Left ventricle myocardium inferior (tissue), 1 donor: ENCODE measurements at places on chromosomes 16 and 17.

GRCh38 chr17:82929676-82930042 is 89.8 kb upstream of the ZNF750 start:
- DNase-seq = peak; percentile 9

DNA sequence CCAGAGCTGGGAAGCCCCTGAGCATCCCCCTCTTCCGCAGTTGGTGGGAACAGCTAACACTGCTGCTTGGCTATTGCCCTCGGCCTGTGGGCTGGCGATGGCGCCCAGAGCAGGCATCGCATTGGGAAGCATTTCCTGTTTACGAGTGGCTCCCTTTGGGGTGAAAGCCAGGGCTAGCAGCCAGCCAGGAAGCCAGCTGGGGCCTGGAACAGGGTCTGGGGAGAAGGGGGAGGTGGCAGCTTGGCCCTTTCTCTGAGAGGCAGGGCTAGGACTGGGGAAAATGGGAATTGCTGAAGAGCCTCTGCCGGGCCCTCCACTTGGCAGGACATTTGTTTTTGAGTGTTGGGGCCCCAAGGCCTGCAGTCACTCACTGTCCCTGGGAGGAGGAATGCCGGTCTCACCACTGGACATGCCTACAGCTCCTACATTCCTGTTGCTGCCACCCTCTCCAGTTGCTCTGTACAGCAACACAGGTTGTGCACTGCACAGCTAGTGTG is 2.4 kb upstream of the MTSS2 start:
- DNase-seq = peak; percentile 70

- DNase-seq = no peak
Measured at GRCh38 chr17:78995022-78995760, 14.4 kb downstream of the CANT1 start.

GRCh38 chr17:79842656-79843473 is 3.6 kb upstream of the CBX4 start:
- no peak for DNase-seq

DNA sequence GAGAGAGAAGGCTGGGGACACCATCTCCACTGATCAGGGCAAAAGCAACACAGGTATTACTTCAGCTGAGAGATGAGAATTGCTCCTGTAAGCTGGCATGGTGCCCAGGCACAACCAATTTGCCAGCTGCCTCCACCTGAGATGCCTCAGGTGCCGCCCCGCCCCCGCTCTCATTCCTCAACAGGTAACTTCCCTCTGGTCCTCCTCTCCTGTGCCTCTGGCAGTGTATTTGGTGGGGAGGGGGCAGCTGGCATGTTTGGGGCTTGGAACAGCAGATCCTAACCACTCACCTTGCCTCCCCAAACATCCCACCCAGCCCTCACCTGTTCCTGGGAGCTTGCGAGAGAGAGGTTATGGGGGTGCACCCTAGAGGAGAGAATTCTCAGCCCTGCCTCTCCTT is 2.9 kb upstream of the SRCIN1 start:
- no peak for DNase-seq

- DNase-seq = no peak
Measured at GRCh38 chr17:60602385-60602742, 2.4 kb downstream of the PPM1D start.

DNA sequence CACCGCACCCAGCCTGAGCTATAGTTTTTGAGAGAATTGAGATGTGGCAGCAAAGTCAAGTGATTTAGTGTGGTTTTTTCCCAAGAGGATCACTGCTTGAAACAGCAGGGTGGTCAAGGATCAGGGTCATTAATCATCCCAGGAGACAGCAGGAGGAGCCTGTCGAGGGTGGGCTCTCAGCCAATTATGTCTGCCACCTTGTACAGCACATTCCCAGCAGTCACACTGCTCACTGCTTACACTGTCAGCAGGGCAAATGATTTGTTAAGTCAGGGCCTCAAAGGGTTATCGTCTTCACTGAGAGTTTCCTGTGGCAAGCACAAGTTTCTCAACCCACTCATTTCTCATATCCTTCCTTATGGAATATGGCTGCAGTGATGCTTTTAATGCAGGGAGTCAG is 13.2 kb downstream of the B3GNT9 start:
- no peak for DNase-seq

- DNase-seq = peak; percentile 69
Measured at GRCh38 chr17:76492989-76493501, 8.2 kb downstream of the RHBDF2 start.

DNA sequence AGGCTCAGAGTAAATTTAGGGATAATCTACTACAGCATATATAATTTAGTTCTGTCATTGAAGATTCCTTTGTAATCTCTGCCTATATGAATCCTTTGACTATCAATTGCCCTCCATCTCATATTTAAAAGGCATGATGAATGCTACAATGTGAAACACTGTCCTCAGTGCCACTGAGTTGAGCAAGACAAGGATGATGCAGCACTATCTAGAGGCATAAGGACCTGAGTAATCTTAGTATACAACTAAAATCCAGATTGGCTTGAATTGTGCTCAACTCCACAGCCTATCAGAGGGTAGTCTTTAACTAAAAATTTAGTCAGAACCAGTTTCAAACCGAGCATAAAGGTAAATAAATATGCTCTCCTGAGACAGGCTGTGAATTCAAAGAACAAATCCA is 11.6 kb upstream of the STRADA start:
- no peak for DNase-seq

GRCh38 chr16:5062051-5062450 is 3.7 kb downstream of the C16orf89 start:
- no peak for DNase-seq

DNA sequence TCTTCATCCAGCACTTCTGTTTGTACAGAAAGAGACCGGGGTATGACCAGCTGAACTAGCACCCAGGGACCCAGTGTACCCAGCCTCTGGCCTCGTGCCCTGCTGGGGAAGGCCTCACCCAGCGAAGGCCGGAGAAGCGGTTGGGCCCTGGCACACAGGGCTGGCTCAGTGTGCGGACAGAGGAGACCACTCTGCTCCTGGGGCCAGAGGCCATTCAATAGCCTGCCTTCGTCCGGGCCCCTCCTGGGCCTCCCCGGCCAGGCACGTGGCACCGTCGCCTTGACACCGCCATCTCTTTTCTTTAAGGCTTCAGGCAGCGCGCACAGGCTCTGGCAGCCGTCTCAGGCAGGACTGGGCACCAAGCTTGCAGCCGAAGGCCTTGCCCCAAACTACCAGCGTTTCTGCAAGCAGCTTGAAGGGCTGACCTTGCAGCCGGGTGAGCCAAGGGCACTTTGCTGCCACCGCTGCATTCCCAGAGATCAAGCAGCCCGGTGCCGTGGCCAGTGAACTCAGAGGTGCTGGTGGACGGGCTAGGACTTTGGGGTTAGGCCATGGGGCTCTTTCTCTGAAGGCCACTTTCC is 8.0 kb downstream of the TAX1BP3 start:
- peak; percentile 42 for DNase-seq

DNA sequence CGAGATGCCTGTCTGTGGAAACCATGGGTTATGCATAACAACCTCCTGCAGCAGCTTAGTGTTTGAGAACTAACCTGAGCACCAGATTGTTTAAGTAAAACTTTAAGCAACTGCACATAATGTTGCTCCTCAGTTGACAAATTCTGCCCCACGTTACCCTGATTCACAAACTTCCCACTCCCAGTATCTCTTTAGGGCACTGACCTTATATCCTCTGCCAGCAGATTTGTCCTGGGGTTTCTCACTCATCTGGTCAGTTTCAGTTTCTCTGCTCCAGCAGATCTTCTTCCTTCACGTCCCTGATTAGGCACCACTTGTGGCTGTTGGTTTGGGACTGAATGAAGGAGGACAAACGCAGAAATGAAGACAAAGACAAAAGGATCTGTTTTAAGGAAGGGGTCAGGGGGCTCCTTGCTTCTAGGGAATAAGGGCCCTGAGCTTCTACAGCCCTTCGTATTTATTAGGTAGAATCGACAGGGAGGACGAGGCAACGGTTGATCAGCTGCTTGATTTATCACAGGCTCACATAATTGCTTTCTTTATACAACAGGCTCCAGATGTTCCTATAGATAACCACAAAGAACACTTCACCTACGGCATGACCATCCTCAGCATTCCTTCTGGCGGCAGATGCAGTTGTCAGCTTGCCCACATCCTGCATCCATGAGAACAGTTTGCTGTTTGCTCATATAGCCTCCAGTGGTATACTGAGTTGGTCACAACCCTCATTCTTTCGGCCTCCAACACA is 13.5 kb upstream of the ZNF689 start:
- DNase-seq = no peak

DNA sequence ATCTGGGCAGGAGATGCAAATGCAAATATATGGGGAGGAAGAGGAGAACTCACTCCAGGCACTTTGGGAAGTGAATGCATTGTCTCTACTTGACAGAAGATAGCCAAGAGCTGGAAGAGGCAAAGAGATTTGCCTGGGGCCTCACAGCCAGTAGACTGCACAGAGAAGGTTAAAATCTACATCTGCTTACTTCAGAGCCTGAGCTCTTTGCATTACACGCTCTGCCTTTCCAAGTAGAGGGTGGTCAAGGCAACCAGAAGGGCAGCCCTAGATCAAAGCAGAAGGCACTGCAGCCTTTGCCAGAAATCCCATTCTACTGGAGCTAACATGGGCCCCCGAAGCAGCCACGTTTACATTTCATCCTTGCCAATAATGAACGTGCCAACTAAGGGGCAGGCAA is 407.2 kb upstream of the CCL2 start:
- DNase-seq = no peak

DNA sequence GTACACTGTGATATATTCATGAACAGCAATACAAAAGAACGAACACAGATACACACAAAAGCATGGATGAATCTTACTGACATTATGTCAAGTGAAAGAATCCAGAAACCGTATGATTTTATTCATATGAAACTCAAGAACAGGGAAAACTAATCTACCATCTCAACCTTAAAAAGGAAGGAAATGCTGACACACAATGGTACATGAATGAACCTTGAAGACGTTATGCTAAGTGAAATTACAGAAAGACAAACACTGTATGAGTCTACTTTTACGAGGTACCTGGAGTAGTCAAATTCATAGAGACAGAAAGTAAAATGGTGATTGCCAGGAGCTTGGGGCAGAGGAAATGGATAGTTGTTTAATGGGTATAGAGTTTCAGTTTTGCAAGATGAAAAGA is 8.7 kb upstream of the PRKCB start:
- no peak for DNase-seq

DNA sequence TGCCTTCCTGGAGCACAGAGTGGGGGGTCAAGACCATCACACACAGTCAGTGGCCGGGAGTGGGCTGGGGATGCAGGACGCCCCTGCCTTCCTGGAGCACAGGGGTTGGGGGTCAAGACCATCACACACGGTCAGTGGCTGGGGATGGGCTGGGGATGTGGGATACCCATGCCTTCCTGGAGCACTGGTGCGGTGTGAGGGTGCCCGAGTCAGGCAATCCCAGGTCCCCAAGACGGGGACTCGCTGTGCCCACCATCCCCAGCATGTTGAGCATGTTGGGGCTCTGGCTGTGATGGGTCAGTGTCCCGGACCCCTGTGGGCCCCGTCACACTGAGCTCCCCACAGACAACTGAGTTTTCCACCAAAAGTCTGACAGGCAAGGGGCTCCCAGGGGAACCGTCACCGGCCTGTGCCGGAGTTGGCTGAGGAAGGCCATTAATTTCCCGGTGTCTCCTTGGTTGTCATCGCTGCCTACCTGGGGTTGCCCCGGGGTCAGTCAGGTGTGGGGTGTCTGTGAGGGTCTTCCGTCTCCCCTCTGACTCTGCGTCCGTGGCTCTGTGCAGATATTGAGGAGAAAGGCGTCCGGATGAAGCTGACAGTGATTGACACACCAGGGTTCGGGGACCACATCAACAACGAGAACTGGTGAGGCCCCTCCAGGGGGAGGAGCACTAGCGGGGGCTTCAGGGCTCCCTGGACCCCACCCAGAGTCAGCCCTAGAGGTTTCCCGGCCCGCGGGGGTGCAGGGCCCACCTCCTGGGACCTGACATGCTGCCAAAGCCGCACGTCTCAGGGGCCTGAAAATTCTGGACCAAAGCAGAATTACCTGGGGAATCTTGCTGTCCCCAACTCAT is 347.1 kb downstream of the SEC14L1 start:
- DNase-seq = peak; percentile 13

DNA sequence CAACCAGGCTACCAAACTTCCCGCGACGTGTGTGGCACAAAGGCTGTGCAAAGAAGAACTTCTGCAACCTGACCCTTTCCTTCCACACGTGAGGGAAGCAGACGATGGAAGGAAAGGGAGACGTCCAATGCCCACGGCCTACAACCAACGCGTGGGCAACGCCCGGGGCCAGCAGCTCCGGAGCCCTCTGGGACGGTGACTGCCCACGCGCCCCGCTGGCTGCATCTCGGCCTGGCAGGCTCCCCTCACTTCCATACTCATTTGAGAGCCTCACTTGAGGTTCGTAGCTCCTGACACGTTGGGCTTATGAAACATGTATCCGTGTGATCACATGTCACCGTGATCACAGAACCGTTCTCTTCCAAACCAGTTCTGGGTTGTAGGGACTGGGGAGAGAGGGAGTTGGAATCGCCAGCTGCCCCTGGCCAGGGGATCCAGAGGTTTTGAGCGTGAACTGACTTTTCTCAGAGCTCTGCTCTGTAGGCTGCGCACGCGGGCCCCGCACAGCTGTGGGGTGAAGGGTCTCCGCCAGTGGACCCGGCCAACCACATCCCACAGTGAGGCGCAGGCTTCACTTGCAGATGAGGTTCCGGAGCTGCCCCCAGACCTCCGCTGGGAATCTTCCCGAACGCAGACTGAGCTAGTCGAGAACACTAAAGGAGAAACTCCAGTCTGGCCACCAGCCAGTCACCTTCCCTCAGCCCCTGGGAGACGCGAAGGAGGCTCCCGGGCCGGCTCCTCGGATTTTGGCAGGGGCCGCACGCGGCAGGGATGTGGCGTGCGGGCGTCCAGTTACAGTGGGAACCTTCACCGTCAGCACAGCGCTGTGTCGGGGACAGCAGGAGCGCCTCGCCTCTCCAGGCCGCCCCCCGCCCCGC is 1.0 kb downstream of the LMF1 start:
- DNase-seq = peak; percentile 44

DNA sequence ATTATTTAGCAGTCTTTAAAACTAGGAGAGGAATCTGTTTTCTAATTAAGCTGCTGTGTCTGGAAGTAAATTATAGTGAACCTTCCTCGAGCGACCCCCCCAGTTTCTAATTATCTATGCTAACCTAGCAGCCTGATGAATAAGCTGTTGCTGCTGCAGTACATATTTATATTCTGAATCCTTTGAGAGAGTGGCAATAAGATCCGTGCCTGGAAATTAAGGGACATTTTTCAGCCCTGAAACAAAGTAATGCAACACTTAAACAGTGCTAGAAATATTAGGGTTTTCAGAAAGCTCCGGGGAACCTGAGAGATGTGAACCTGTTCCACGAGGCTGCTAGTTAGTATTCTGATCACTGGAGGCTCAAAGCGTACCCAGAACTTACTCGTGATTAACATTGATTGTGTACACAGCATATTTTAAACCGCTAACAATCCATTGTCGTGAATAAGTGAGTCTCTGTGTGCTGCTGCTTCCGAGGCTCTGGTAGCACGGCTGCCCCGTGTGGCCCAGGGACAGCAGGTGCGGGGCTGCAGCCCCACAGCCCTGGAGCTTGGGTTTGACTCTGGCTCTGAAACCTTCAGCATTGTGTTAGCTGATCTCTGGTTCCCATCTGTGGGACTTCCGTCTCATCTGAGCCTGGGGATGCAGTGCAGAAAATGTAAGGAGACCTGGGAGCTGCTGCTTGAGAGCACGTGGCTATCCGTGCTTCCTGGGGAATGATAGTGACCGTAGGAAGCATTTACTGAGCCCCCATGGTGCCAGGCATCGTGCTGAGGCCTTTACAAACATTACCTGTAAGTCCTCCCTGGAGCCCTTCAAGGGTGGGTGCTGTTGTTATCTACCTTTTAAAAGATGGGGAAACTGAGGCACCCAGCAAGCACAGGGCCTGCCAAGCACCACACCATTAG is 190.9 kb upstream of the CHMP6 start:
- no peak for DNase-seq
